ENCODE measurements at places on chromosomes 11 and 22.

- no peak overlapping the region for H3K4me3 ChIP-seq
- H3K27ac ChIP-seq = no peak overlapping the region
- H3K4me1 ChIP-seq = peaks cover 8% of the 10 kb centered on the region
- DNase-seq = no peak
- H3K27me3 ChIP-seq = no peaks in the 10 kb centered on the region
Measured at GRCh38 chr11:13692172-13692571, 23.7 kb downstream of the FAR1 start.

- H3K4me3 ChIP-seq = no peak overlapping the region
- H3K4me1 ChIP-seq = no peaks in the 10 kb centered on the region
- H3K27ac ChIP-seq = no peak overlapping the region
- no peak for DNase-seq
- H3K27me3 ChIP-seq = peaks cover 57% of the 10 kb centered on the region
Measured at GRCh38 chr22:37098976-37099591, 10.4 kb downstream of the TMPRSS6 start.

DNA sequence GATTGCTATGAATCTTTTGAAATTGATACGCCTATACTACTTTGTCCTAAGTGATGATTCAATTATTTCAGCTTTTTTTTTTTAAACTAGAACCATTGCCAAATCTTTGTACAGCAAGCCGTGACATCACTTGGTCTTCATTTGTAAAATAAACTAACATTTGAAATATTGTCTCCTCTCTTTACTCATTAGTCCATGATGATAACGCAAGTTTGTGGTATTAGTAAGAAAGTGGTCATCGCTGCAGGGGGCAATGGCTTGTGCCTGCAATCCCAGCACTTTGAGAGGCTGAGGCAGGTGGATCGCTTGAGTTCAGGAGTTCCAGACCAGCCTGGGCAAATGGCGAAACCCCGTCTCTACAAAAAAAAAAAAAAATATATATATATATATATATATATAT lies 12.9 kb upstream of the ARHGAP42 start:
- H3K27ac ChIP-seq = no peak overlapping the region
- no peaks in the 10 kb centered on the region for H3K36me3 ChIP-seq
- H3K4me3 ChIP-seq = no peak overlapping the region
- H3K27me3 ChIP-seq = no peaks in the 10 kb centered on the region
- DNase-seq = no peak
- no peaks in the 10 kb centered on the region for H3K4me1 ChIP-seq

- H3K4me1 ChIP-seq = no peaks in the 10 kb centered on the region
- H3K4me3 ChIP-seq = no peak overlapping the region
- no peak overlapping the region for H3K27ac ChIP-seq
- no peaks in the 10 kb centered on the region for H3K36me3 ChIP-seq
- no peaks in the 10 kb centered on the region for H3K27me3 ChIP-seq
- DNase-seq = no peak
Measured at GRCh38 chr11:15944460-15944859, 411.9 kb downstream of the SOX6 start.

- H3K4me3 ChIP-seq = no peak overlapping the region
- DNase-seq = no peak
- no peaks in the 10 kb centered on the region for H3K36me3 ChIP-seq
Measured at GRCh38 chr11:128409476-128409875, 177.9 kb downstream of the ETS1 start.

- no peaks in the 10 kb centered on the region for H3K4me1 ChIP-seq
- H3K27ac ChIP-seq = no peak overlapping the region
- no peak overlapping the region for H3K4me3 ChIP-seq
- no peaks in the 10 kb centered on the region for H3K27me3 ChIP-seq
- no peak for DNase-seq
Measured at GRCh38 chr11:29485641-29486040, 531.2 kb downstream of the KCNA4 start.

- no peak overlapping the region for H3K27ac ChIP-seq
- no peaks in the 10 kb centered on the region for H3K36me3 ChIP-seq
- H3K4me1 ChIP-seq = no peaks in the 10 kb centered on the region
- DNase-seq = no peak
- H3K27me3 ChIP-seq = peaks cover 15% of the 10 kb centered on the region
Measured at GRCh38 chr22:46460857-46461256, 76.6 kb downstream of the CELSR1 start.

DNA sequence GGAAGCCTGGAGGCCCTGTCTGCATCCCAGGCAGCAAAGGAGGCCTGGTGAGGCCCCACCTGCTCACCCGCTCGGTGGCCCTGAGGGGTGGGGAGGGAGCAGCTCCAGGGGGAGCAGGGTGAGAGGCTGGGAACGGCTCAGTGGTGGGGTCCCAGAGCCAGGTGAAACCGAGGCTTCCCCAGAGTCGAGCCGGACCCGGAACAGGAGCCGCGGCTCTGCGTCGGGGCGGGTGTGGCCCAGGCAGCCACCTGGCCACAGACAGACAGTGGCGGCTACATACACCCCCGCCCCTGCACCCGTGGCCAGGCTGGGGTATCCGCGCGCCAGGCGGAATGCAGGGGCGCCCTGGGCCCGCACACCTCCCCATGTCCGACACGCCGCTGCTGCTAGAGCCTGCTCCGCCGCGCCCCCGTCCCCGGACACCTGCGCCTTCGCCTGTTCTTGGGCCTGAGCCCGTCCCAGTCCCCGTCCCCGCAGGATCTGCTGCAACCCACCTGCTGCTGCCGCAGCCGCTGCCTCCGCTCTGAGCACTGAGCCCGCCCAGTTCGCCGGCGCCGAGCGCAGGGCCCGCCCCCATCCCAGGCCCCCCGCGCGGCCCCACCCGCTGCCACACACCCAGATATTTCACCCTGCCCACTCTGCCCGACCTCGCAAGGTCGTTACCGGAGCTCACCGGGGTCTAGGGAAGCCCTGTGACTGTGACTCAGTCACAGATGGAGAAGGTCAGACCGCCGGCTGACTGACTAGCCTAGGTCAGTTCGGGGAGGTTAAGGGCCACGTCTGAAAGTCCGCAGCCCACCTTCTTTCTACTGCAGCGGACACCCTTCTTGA lies at the start of gene SLC7A4:
Gene SLC7A4, minus strand, starts transcription at position 525 of the 831 bp plus-strand sequence. CDS start 749 bp downstream, outside the sequence.
- peaks cover 20% of the 10 kb centered on the region for H3K4me1 ChIP-seq
- no peaks in the 10 kb centered on the region for H3K36me3 ChIP-seq
- H3K27ac ChIP-seq = peak within 1 kb of the TSS; percentile 12

DNA sequence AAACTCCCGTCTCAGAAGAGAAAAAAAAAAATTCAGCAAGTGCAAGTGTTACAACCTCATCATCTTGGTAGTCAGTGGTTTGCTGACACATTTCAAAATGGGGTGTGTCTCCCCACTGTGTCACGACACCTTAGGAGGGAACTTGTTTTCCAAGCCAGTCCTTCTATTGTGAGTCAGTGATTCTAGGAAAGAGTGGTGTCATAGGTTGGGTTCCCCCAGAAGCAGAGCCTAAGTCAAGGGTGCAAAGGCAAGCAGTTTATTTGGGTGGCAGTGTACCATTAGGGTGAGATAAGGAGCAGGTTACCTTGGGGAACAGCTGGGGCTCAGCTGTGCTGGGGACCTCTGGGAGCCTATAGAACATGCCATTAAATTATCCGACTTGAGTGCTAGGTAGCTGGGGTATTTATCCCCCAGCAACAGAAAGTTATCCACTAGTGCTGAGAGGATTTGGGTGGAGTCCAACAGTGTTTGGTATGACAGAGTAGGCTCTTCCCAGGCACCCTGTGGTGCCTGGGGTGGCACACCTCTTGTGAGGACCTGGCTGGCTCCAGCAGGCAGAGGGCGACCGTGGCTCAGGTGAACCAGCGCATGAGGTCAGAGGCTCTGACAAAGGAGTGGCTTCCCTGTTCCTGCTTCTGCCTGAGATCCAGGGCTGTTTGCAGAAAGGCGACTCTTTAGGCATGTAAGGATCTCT lies 41.7 kb downstream of the KIAA1671 start:
- no peaks in the 10 kb centered on the region for H3K27me3 ChIP-seq
- no peak for DNase-seq
- no peaks in the 10 kb centered on the region for H3K36me3 ChIP-seq
- H3K4me1 ChIP-seq = no peaks in the 10 kb centered on the region
- H3K27ac ChIP-seq = no peak overlapping the region
- no peak overlapping the region for H3K4me3 ChIP-seq

- no peaks in the 10 kb centered on the region for H3K27me3 ChIP-seq
- H3K4me3 ChIP-seq = no peak overlapping the region
- DNase-seq = no peak
- H3K27ac ChIP-seq = peak overlapping the region; percentile 48
- no peaks in the 10 kb centered on the region for H3K36me3 ChIP-seq
Measured at GRCh38 chr22:17264321-17265052, 45.3 kb upstream of the ADA2 start.

DNA sequence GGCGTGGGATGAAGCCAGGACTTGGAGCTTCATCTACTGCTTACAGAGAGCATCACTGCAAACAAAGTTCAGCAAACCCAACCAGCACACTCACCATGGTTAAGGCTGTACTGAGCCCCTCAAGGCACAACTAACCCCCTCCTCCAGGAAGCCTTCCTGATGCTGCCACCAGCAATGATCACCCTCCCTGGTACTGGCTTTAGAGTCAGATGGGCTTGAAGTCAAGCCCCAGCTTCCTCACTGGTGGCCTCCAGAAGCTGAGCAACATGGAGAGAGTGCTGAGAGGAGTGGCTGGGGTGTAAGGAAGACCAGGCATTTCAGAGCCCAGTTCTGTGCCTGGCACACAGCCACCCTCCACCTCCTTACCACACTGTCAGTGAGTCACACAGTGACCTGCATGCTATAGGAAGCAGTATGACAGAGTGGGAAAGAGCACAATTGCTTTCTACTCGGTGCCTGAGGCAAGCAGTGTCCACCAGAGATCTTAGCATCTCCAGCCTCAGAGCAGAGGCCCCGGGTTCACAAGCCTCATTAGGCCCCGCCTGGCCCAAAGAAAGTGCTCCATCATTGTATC lies 24.7 kb upstream of the BAIAP2L2 start:
- H3K4me1 ChIP-seq = peaks cover 13% of the 10 kb centered on the region
- no peak for DNase-seq
- H3K4me3 ChIP-seq = no peak overlapping the region

GRCh38 chr11:109036011-109036410 lies 371.1 kb downstream of the DDX10 start:
- peaks cover 3% of the 10 kb centered on the region for H3K4me1 ChIP-seq
- H3K27me3 ChIP-seq = no peaks in the 10 kb centered on the region
- no peak for DNase-seq
- H3K27ac ChIP-seq = no peak overlapping the region

- no peaks in the 10 kb centered on the region for H3K27me3 ChIP-seq
- no peaks in the 10 kb centered on the region for H3K36me3 ChIP-seq
Measured at GRCh38 chr11:82398300-82398815, 335.3 kb downstream of the FAM181B start.

DNA sequence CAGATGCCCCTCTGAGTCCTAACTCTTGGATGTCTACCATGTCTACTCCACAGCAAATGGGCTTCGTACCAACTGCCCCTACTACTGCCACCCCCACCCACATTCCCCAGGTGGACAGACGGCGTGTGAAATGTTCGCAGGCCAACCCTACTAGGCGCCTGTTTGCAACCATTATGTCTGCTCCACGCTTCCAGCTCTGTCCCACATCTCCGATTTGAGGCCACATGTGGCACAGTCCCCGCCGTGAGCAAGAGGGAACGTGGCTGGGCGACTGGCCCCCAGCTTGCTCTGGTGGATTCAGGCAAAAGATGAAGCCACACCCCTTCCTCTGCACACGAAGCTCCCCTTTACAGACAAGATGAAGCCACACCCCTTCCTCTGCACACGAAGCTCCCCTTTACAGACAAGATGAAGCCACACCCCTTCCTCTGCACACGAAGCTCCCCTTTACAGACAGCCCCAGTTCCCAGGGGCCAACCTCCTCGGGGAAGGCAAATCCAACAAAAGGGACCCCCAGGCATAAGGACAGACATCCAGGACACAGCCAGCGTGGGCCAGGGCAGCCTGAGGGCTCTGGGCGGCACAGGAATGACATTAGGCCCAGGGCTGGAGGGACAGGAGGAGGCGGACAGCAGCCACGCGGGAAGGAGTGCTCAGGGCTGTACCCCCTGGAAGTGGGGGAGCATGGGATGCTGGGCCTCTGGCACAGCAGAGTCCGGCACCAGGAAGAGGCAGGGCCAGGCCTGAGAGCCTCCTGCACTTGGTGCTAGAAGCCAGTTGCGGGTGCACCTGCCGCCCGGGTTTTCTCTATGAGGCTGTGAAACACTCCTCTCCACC lies 106.2 kb downstream of the SHANK2 start:
- no peaks in the 10 kb centered on the region for H3K27me3 ChIP-seq
- DNase-seq = no peak
- no peak overlapping the region for H3K27ac ChIP-seq
- no peaks in the 10 kb centered on the region for H3K4me1 ChIP-seq
- no peak overlapping the region for H3K4me3 ChIP-seq
- no peaks in the 10 kb centered on the region for H3K36me3 ChIP-seq

DNA sequence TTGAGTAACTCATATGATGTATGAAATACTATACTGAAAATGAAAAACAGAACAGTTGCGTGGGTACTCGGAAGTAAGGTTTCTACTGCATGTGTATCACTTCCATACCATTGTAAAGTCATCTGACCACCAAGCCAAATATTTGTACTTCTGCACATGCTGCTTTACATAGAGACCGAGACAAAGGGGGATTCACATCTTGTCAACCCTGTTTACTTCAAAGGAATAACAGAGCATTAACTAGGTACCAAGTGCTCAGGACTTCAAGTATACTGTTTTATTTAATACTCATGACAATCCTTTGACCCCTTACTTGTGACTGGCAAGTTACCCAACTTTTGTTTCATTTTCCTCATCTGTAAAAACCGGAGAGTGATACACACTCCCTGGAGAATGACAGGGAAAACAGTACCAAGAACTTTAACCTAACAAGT lies 9.9 kb downstream of the MAPK1 start:
- H3K4me3 ChIP-seq = no peak overlapping the region
- H3K36me3 ChIP-seq = peaks cover 5% of the 10 kb centered on the region
- H3K27me3 ChIP-seq = no peaks in the 10 kb centered on the region
- H3K27ac ChIP-seq = no peak overlapping the region
- DNase-seq = no peak

GRCh38 chr11:2691991-2692875 lies 7.6 kb downstream of the KCNQ1OT1 start:
- DNase-seq = no peak
- H3K27ac ChIP-seq = no peak overlapping the region
- no peaks in the 10 kb centered on the region for H3K36me3 ChIP-seq
- H3K27me3 ChIP-seq = no peaks in the 10 kb centered on the region
- peaks cover 7% of the 10 kb centered on the region for H3K4me1 ChIP-seq
- no peak overlapping the region for H3K4me3 ChIP-seq

- H3K36me3 ChIP-seq = no peaks in the 10 kb centered on the region
- no peak overlapping the region for H3K27ac ChIP-seq
- no peak for DNase-seq
- no peaks in the 10 kb centered on the region for H3K27me3 ChIP-seq
- no peaks in the 10 kb centered on the region for H3K4me1 ChIP-seq
Measured at GRCh38 chr11:84909740-84910139, 717.4 kb downstream of the DLG2 start.

DNA sequence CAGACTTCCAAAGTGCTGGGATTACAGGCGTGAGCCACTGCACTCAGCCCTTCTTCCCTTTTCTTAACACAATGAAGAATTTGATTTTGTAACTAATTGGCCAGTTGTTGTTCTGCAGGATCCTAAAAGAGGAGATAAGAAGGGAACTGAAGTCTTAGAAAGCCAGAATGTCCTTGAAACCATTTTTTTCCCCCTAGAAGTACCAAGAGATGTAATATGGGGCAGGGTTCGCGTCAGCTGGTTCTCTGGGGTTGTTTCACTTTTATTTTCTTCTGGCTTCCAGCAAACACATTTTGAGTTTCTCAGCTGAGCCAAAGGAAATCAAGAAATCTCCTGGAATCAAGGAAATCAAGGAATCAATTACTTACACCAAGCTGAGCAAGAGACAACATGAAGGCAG lies 7.6 kb upstream of the NUCB2 start:
- DNase-seq = no peak
- H3K27ac ChIP-seq = no peak overlapping the region
- no peak overlapping the region for H3K4me3 ChIP-seq
- H3K4me1 ChIP-seq = no peaks in the 10 kb centered on the region
- no peaks in the 10 kb centered on the region for H3K36me3 ChIP-seq
- H3K27me3 ChIP-seq = no peaks in the 10 kb centered on the region

Data from tibial nerve (tissue), 4 donors.